ENCODE measurements at places on chromosomes 3 and 15.

- peak; percentile 87 for DNase-seq
These were observed 928 bp downstream of the ANKRD34C start for GRCh38 chr15:79283252-79284048.

DNA sequence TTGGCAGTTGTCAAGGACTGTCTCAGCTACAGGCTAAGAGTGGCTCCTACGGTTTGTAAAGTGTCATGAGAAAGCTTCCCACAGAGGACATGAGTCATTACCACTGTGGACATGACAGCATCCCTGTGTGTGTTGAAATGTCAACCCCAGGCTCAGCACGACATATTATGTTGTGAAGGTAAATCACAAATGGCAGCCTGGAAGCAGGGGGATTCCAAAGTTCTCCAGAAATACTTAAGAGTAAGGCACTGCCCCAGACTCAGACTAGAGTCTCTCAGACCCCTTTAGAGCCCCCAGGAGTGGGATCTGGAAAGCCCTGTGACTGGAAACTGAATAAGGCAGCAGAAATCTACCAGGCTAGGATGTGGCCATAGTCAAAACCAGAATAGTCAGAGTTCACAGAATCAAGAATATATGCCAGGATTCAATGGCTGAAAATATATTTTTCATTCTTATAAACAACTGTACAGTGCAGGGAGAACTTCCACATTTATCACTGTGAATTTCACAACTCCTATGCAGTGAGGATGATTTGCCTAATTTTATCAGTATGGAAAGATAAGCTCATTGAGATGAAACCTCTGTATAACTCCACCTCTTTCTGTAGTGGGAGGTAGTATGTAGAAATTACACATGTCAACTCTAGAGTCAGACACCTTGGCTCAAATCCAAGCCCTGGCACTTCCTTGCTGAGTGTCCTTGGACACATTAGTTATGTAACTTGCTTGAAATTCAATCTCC is 237.1 kb upstream of the CFAP20DC start:
- no peak for DNase-seq

DNA sequence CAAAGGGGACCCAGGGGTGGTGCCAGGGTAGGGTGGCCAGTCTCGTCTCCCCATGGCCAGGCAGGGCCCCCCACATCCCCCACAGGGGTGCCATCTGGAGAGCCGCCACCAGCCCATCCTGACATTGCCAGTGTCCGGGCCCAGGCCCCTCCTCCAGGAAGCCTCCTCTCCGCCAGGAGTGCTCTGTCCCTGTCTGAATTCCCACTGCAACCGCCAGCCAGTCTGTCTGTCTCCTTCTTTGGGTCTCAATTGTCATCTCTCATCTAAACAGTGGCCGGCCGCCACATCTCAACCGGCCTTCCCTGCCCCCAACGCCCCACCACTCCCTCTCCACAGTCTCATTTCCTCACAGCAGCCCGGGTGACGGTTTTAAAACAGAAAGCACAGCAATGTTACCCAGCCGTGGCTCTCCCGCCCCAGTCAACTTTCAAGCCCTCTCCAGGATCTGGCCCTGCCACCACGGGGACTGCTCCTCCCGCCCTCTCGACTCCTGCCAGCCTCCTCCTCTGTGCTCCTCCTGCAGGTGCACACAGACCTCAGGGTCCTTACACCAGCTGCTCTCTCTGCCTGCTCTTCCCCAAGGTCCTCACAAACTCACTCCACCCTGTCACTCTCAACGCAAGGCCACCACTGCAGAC is 57.0 kb downstream of the IQSEC1 start:
- no peak for DNase-seq

- DNase-seq = no peak
These were observed at the start of gene RETNLB for GRCh38 chr3:108757404-108757982. Gene RETNLB (minus strand): TSS chr3:108757410. CDS start chr3:108757185, 225 bp downstream.

GRCh38 chr3:65578861-65579260 is 459.9 kb downstream of the MAGI1 start:
- no peak for DNase-seq

DNA sequence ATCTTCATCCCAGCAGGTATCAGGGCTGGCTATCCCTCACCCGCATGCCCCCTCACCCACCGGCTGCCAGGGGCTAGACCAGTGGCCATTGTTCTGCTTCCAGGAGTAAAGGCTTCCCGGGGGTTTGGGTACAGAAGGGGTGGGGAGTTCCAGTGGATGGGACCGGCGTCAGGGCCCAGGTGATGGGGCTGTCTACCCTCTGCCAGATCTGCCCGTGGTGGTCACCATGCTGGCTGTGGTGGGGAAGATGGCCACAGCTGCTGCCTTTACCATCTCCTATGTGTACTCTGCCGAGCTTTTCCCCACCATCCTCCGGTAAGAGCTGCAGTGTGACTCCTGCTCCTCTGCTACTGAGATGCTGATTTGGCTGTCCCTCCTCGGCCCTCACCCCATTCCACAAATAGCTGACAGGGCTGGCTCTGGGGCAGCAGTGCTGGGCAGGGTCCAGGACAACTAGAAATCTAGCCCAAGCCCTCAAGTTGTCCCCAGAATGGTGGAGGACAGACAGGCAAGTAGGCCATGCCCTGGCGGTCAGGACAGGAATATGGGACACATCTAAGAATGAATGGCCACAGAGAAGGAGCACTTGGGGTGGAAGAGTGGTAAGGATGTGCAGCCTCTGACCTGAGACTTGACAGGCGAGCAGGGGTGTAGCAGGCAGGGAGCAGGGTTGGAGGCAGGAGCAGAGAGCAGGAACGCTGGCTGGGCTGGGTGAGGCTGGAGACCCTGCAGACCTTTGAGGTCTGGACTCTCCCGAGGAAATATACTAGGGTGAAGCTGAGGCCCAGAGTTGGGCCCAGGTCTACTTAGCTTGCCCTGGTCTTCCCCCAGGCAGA is 5.8 kb upstream of the SLC22A14 start:
- no peak for DNase-seq

GRCh38 chr15:66768987-66769386 is 67.0 kb downstream of the SMAD6 start:
- DNase-seq = no peak

DNA sequence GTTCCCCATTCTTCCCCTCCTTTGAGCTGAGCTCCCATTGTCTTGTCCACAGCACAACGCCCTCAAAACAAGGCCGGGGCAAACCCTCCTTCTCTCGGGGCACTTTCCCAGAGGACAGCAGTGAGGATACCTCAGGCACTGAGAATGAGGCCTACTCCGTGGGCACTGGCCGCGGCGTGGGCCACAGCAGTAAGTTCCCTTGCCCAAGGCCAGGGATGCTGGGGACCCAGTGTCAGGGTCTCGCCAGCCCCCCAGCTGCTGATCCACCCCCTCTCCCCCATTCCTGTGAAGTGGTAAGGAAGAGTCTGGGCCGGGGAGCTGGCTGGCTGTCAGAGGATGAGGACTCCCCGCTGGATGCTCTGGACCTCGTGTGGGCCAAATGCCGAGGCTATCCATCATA is 4.2 kb upstream of the OGG1 start:
- DNase-seq = no peak

DNA sequence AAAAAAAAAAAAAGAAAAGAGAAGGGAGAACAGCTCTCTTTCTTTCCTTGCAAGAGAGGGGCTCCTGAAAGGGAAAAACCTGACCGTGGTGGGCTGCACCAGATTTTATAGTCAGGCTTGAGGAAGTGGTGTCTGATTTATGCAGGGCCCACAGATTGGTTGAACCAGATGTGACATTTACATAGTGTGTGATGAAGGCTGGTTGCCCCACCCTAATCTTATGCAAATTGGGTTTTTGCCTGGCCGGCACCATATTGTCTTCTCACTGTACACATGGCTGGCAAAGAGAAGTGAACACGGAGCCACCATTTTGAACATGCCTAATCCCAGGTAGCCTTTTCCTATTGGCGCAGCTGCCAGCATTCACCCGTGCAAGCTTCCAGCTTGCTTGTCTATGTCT is 154.4 kb downstream of the OXSM start:
- no peak for DNase-seq

- DNase-seq = peak; percentile 44
These were observed 56.3 kb downstream of the APBA2 start for GRCh38 chr15:28942046-28942445.

GRCh38 chr15:57133127-57133968 is 214.9 kb downstream of the TCF12 start:
- no peak for DNase-seq

DNA sequence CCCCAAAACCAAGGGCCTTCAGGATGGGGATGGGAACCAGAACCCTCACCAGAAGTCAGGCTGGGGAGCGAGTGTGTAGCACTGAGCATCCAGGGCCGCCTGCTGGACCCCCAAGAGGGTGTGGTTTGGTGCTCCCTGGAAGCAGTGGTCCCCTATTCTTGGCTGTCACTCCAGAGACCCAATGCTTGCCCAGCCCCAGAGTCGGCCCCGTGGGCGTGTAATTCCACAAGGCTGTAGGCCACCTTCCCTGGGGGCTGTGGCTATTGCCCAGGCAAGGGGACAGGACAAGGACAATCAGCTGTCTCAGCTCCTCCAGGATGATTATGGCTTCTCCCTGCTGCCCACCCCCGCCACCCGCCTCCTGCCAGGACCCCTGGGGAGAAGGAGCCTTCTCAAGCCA is 14.5 kb downstream of the IGDCC3 start:
- DNase-seq = peak; percentile 30

- DNase-seq = no peak
These were observed 32.5 kb downstream of the GAP43 start for GRCh38 chr3:115655761-115656282.

DNA sequence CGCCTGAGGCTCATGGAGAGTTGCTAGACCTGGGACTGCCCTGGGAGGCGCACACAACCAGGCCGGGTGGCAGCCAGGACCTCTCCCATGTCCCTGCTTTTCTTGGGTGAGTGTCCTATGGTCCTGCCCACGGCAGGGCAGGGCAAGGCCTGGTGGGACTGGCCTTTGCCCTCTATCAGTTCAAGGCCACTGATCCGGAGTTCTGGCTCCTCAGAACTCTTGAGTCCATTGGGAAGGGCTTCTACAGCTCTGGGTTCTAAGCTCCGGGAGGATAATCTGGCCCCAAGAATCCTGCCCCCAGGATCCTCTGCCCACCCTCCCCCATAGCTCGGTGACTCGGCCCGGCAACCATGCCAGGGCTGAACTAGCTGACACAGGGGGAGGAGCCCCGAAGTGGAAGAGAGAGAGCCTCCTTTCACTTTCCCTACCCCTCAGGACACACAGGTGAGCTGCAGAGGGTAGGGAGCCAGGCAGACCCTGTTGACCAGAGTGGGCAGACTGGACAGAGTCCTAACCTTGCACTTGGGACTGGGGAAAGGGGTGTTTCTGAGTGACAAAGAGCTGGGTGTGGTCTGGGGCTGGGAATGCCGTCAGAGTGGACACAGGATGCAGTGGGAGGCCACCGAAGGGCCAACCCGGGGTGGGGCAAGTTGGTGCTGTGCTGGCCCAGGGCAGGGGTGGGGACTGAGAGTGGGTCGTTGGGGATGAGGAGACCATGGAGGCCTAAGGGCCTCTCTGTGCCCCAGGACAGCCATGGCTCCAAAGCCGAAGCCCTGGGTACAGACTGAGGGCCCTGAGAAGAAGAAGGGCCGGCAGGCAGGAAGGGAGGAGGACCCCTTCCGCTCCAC is 664 bp downstream of the PARP3 start:
- DNase-seq = peak; percentile 71

GRCh38 chr15:95875121-95875643 is 455.3 kb upstream of the NR2F2 start:
- DNase-seq = no peak

- no peak for DNase-seq
These were observed 7.8 kb upstream of the C3orf52 start for GRCh38 chr3:112078125-112079083.

DNA sequence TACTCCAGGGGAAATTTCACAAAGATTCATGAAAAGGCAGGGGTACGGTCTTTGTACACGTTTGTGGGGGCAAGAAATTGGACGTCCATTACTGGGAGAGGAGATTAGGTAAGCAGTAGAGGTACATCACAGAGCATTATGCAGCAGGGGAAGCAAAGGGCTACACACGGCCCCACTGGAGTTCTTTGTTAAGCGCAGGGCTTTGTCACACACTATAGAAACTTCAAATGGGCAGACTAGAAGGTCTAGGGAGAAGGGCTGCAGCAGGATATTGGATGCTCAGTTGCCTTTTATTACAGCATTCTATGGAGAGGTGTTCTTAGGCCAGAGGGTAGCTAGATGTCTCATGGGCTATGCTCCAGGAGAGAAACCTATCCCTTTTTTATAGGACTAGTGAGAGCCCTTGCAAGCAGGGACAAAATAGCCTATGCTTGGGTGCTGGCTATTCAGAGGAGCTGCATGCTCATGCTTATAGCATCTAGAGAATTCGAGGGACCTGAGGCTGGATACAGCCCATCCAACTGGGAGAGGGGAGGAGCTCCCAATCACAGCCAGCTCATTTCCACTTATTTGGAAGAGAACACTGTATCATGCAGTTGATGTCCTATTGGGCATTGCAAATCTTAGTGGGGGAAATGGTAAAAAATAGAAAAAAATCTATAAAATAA is 506.4 kb upstream of the ADAMTS9 start:
- DNase-seq = no peak

- DNase-seq = peak; percentile 96
These were observed 951 bp downstream of the GPR62 start for GRCh38 chr3:51955893-51956770.

DNA sequence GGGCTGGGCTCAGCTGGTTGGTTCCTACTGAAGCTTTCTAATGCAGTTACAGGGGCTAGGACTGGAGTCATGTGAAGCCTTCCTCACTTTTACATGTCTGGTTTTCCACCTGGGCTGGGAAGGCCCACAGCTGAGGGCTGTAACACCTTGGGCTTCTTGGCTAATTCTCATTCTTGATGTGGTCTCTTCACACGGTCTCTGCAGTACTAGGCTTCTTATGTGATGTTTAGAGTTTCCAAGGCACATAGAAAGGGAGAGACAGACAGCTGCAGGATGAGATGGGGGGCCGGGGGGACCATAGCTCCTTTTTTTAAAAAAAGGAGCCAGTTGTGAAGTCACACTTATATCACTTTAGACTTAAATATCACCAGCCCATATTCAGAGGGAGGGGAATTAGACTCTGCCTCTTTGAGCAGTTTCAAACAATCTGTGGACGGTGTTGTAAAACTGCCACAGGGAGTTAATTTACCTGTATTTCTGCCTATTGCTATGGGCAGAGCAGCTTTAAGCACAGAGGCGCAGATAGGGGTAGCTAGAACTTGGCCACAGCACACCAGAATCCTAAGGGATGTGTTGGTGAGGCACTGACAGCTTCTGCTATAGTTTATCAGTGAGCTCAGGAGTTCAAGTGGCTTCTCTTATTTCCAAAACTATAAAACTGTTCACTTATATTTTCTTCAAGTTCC is 46.7 kb downstream of the NKIRAS1 start:
- DNase-seq = no peak

- no peak for DNase-seq
These were observed 74.6 kb downstream of the CNTN3 start for GRCh38 chr3:74539876-74540275.

DNA sequence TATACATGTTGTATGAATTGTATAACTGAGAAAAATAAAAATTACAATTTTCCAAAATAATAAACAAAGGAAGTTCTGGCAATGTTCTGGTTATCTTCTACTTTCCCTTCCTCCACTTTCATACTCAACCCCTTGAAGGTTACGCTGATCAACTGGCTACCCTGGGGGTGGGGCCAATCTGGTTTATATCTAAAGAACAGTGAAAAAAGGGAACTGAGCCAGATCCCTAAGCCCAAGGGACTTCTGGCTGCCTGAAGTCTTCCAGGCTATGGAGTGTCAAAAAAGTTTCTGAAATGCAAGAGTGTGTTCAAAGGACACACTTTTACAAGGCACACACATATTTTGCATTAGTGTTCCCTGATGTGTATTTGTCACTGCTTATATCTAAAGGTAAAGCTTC is 591.9 kb downstream of the ROBO1 start:
- no peak for DNase-seq

GRCh38 chr3:105152987-105153386 is 213.7 kb upstream of the ALCAM start:
- no peak for DNase-seq
